ENCODE measurements at places on chromosomes 5 and 9. TPM values are rescaled to one million over a fixed set of nuclear protein-coding genes. Genes with fewer than 3 reads are reported as not detected.

The PCA3 gene
- not detected for total RNA-seq

The MAP1B gene
- 0.26 TPM for total RNA-seq

The C5orf58 gene
- not detected for total RNA-seq

The MSMP gene
- total RNA-seq, result not detected

The PFN3 gene
- not detected for total RNA-seq

DNA sequence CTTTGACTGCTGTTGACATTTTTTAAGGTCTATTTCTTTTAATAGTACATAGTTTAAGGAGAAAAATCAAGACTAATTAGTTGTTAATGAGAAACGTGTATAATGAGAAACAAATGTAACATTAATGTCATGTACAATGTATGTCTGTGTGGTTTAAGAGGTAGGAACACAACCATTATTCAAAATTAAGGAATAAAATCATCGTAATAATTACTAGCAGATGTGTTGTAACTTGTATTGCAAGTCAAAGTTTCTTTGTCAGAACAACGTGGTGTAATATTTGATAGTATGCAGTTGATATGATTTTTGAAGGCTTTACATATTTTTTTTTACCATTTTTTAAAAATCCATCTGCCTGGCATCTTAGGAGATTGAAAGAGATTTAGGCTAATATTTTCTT is 120.2 kb upstream of the ARRDC3 start:
- no peak overlapping the region for H3K4me3 ChIP-seq
- DNase-seq, result no peak
- no peak overlapping the region for H3K27ac ChIP-seq
- H3K27me3 ChIP-seq, result no peaks in the 10 kb centered on the region

DNA sequence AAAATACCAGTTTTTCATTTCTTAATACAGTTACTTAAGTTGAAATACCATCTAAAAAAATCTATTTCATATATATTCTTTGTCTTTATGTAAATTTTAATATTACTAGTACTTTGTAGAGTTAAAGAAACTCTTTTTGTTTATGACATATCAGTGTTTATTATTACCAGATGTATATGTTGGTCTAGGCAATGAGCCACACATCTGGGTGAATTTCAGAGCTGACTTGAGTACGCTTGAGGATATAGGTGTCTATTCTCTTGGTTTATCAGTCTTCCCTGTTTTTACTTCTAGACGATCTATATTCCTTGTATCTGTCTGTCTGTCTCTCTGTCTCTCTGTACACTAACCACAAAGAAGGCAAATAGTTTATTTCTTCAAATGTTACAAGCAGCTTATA is 2.9 kb downstream of the SMAD5 start:
- DNase-seq, result no peak
- no peak overlapping the region for H3K27ac ChIP-seq
- peaks cover 34% of the 10 kb centered on the region for H3K27me3 ChIP-seq
- peaks cover 27% of the 10 kb centered on the region for H3K4me1 ChIP-seq

DNA sequence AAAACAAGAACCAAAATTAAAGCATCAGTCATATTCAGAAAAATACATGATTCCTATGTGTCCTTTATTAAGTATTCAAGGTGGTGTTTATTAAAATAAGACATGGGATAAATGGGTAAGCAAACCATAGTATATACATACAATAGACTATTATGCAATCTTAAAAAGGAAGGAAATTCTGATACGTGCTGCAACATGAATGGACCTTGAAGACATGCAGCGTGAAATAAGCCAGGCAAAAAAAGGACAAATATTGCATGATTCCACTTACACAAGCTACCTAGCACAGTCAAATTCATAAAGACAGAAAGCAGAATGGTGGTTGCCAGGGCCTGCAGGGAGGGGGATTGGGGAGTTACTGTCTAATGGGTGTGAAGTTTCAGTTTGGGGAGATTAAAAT is 127.7 kb downstream of the DMAC1 start:
- H3K4me1 ChIP-seq, result no peaks in the 10 kb centered on the region
- no peak for DNase-seq
- no peaks in the 10 kb centered on the region for H3K36me3 ChIP-seq

DNA sequence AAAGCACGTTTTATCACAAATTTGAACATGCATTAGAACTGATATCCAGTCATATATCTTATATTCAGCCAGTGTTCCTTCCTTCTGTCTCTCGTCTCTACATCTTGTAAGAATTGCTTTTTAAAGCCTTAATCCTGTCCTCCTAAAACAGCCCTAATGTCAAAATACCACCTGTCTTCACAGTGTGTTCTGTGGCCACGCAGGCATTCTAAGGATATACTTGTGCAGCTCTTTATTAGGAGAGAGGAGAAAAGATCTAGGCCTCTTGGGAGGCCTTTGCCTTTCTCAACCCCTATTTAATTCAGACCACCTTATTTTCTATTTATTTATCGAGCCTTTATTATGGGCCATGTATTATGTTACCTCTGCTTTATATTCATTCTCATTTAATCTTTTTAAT is 78.3 kb downstream of the MAN2A1 start:
- peaks cover 51% of the 10 kb centered on the region for H3K36me3 ChIP-seq
- no peak overlapping the region for H3K27ac ChIP-seq
- no peaks in the 10 kb centered on the region for H3K27me3 ChIP-seq

- H3K27ac ChIP-seq, result no peak overlapping the region
- H3K36me3 ChIP-seq, result no peaks in the 10 kb centered on the region
- no peak for DNase-seq
- H3K27me3 ChIP-seq, result peaks cover 9% of the 10 kb centered on the region
Measured at GRCh38 chr5:32687499-32687831, 23.7 kb upstream of the NPR3 start.

DNA sequence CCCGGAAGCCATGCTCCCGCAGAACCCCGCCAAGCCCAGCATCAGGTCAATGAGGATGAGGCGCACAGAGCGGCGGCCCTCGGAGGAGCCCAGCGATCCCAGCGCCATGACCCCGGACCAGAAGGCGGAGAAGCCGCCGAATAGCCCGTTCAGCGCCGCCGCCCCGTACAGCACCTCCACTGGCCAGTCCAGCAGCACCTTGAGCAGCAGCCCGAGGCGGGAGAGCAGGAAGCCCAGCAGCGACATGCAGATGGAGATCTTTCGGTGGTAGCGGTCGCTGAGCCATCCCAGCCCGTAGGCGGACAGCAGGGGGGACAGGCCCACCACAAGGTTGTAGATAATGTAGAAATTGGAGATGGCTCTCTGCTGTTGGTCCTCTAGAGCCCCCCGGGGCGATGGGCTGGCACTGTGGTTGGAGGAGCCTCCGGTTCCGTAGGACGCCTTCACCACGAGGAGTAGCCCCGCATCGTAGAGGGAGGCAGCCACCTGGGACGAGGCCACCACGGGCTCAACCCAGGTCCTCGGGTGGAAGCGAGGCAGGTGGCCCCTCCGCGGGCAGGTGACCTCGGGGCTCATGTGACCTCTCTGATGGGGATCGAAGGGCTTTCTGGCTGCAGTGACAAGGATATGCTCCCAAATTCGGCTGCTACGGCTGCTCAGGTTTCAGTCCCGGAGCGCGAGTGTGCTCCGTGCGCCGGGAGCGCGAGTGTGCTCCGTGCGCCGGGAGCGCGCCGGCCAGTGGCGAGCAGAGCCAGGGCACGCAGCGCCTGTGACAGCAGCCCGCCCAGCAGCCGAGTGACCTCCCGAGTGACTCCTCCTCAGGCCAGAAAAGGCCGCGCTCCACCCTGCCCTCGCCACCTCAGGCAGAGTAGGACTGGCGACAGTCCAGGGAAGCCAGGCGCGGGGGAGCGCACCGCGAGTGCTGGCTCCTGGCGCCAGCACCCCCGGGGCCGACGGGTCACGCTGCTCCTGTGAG is at the start of gene SLC46A2:
TSS of gene SLC46A2 (minus strand) at position 771 of the 976 bp plus-strand sequence. CDS start at position 576, 195 bp downstream.
- no peak within 1 kb of the TSS for H3K27ac ChIP-seq
- H3K27me3 ChIP-seq, result peaks cover 33% of the 10 kb centered on the region
- no peak for DNase-seq
- H3K4me1 ChIP-seq, result no peaks in the 10 kb centered on the region
- no peak within 1 kb of the TSS for H3K4me3 ChIP-seq

DNA sequence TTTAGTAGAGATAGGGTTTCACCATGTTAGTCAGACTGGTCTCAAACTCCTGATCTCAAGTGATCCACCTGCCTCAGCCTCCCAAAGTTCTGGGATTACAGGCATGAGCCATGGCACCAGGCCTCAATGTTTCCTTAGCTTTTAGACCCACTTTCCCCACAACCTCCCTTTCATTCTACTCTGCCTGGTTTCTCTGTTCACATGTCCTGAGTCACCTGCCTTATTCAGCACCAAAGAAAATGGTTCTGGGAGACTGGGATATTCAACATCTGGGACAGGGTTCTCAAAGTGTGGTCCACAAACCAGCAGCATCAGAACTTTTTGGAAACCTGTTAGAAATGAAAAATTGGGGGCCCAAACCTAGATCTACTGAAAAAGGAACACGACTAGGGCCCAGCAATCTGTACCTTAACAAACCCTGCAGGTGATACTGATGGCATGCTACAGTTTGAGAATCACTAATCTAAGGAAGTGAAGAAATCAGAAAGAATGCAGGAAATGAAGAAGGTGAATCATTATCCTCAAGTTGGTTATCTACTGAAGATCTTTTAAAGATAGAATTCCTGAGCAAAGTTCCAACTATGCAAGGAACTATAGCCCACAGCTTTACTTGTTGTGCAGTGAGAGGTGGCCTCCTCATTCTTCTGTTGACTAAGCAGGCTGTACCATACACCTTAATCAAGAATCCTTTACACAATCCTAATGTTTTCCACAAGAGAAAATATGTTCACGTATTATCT is 51.8 kb upstream of the CTNNAL1 start:
- H3K4me3 ChIP-seq, result no peak overlapping the region
- H3K27me3 ChIP-seq, result no peaks in the 10 kb centered on the region
- DNase-seq, result no peak
- peaks cover 2% of the 10 kb centered on the region for H3K4me1 ChIP-seq
- peaks cover 21% of the 10 kb centered on the region for H3K36me3 ChIP-seq

DNA sequence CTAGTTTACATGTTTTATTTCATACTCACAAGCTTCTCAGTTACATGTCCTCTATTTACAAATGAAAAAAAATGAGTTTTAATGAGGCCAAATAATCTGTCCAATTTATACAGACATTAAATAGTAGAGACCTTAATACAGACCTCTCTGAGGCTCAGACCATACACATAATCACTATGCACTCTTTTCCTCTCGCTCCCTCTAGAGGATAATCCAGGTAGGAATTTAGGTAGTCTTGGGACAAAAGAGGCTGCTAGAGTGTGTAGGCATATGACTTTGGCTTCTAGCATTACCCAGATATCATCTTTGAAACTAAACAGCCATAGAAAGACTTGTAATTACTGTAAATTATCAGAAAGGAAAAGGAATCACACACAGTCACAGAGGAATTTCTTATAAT is 444.7 kb downstream of the HINT1 start:
- peaks cover 3% of the 10 kb centered on the region for H3K27me3 ChIP-seq
- no peaks in the 10 kb centered on the region for H3K36me3 ChIP-seq
- no peak overlapping the region for H3K27ac ChIP-seq

DNA sequence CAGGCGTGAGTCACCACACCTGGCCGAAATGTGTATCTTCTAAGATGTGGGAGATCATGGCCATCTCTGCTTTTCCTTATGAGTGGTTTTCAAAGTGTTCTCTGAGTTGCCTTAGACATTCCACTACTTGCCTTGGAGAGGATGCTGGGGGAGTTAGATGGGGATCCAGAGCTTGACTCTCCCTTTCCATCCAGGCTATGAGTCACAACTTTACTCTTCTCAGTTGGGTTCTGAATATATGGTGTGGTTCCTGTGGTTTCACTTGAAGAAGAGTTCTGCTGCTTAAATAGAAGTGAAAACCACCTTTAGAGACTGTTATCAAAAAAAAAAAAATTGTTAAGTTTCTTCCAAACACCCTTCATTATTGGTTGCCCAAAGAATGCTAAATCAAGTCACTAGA is 217.6 kb downstream of the ZNF608 start:
- H3K27me3 ChIP-seq, result peaks cover 15% of the 10 kb centered on the region
- H3K4me3 ChIP-seq, result no peak overlapping the region

GRCh38 chr5:169242175-169242848 is 58.6 kb downstream of the SLIT3 start:
- H3K36me3 ChIP-seq, result no peaks in the 10 kb centered on the region
- H3K27ac ChIP-seq, result no peak overlapping the region
- peaks cover 8% of the 10 kb centered on the region for H3K27me3 ChIP-seq

DNA sequence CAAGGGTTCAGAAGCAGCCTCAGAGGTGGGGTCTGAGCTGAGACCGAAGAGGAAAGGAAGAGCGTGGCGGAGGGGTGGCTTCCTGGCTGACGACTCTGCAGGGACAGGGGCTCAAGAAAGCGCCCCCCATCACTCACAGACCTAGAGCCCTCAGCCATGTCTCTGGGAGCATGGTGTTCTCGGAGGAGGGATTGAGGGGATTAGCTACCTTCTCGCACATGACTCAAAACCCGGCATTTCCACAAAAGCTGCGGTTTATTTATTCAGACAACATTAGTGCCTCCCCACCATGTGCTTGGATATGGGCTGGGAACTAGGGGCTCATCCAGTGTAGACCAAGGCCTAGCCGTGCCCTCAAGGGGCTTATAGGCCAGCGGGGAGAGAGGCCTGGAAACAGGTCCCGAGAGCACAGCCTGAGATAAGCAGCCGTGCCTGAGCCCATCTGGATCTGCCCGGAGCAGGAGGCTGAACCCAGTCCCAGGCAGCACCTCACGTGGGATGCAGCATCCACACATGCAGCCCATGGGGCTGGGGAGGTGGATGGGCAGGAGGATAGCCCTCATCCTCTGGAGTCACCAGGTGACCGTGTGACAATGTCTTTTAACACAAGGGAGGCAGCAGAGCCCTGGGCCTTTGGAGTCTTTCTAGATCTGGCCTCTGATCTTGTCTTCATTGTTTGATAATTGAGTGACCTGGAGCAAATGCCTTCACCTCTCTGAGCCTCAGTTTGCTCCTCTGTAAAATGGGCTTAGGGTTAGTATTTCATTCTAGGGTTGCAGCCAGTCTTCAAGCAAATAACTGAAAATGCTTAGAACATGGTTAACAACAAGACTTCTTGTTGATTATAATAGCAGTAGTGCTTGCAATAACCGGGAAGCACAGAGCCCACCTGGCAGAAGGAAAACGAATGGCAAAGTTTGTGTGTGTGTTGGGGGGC is 878 bp upstream of the HMCN2 start:
- H3K4me1 ChIP-seq, result no peaks in the 10 kb centered on the region
- DNase-seq, result no peak
- peaks cover 62% of the 10 kb centered on the region for H3K27me3 ChIP-seq
- H3K27ac ChIP-seq, result no peak overlapping the region
- H3K4me3 ChIP-seq, result no peak overlapping the region

DNA sequence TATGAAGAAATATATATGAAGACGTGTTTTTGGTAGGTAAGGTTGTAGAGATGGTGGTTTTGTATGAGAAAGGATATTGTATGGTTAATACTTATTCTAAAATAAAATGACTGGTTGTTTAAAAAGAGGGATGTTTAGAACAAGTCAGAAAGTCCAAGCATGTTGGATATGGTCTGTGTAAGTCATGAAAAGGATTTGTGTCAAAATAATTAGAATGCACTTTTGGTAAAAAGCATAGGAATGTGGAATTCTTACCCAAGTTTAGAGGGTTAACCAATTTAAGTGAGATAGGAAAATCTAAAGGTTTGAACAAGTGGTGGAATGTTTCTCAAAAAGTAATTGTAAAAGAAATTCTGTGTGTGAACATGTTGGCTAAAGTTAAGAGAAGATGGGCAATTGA is 1556.5 kb upstream of the C9orf72 start:
- H3K36me3 ChIP-seq, result no peaks in the 10 kb centered on the region
- no peak overlapping the region for H3K4me3 ChIP-seq
- no peaks in the 10 kb centered on the region for H3K4me1 ChIP-seq

GRCh38 chr5:173759691-173760090 is 128.5 kb upstream of the CPEB4 start:
- H3K4me1 ChIP-seq, result no peaks in the 10 kb centered on the region
- H3K4me3 ChIP-seq, result no peak overlapping the region
- H3K27ac ChIP-seq, result no peak overlapping the region
- no peaks in the 10 kb centered on the region for H3K36me3 ChIP-seq
- H3K27me3 ChIP-seq, result no peaks in the 10 kb centered on the region

- H3K27me3 ChIP-seq, result no peaks in the 10 kb centered on the region
- DNase-seq, result no peak
- no peak overlapping the region for H3K4me3 ChIP-seq
- H3K27ac ChIP-seq, result no peak overlapping the region
Measured at GRCh38 chr5:160743027-160743426, 109.0 kb downstream of the ATP10B start.
